H9 (cell line): ENCODE measurements at places on chromosomes 3 and 15. TPM values are rescaled to one million over a fixed set of nuclear protein-coding genes. Genes with fewer than 3 reads are reported as not detected.

GRCh38 chr3:32310336-32310735 is 71.9 kb downstream of the CMTM8 start:
- no peaks in the 10 kb centered on the region for H3K36me3 ChIP-seq
- no peak overlapping the region for H3K4me3 ChIP-seq
- peaks cover 8% of the 10 kb centered on the region; the same call in 1 of the 2 replicates for H3K4me1 ChIP-seq
- no peak for DNase-seq
- no peak overlapping the region for H3K27ac ChIP-seq

DNA sequence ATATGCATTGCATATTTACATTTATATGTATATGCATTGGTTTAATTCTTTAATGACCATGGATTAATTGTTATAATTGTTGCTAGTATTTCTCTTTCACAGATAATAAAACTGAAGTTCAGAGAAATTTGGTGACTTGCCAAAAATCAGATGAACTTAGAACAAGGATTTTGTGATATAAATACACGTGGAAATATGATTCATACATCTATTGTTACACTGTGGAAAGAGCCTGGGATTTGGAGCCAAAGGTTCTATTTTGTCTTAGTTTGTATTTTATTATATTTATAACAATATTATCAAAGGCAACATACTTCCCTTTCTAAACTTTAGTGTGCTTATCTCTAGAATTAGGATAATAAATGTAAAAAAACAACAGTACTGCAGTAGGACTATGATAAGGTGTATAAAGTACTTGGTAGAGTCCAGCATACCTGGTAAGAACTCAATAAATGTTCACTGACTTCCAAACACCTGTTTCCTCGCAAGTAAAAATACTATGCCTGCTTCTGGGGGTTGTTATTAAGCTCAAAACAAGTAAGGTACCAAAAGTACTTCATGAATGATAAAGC is 342.9 kb downstream of the THSD4 start:
- H3K27ac ChIP-seq, result no peak overlapping the region
- no peaks in the 10 kb centered on the region for H3K4me1 ChIP-seq
- no peaks in the 10 kb centered on the region for H3K27me3 ChIP-seq
- H3K36me3 ChIP-seq, result no peaks in the 10 kb centered on the region

DNA sequence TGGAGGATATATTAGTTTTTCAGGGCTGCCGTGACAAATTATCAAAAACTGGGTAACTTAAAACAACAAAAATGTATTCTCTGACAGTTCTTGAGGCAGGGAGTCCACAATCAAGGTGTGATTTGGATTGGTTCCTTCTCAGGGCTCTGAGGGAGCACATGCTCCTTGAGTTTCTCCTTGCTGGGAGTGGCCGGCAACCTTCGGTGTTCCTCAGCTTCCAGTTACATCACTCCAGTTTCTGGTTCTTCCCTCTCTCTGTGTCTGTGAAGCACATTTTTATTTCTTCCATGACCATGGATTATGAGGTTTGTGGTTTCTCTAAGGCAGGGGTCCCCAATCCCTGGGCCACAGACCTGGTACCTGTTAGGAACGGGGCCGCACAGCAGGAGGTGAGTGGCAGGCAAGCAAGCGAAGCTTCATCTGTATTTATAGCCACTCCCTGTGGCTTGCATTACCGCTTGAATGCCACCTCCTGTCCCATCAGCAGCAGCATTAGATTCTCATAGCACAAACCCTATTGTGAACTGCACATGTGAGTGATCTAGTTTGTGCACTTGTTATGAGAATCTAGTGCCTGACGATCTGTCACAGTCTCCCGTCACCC is 24.3 kb downstream of the LRRC28 start:
- no peaks in the 10 kb centered on the region for H3K4me1 ChIP-seq
- no peak overlapping the region for H3K4me3 ChIP-seq

DNA sequence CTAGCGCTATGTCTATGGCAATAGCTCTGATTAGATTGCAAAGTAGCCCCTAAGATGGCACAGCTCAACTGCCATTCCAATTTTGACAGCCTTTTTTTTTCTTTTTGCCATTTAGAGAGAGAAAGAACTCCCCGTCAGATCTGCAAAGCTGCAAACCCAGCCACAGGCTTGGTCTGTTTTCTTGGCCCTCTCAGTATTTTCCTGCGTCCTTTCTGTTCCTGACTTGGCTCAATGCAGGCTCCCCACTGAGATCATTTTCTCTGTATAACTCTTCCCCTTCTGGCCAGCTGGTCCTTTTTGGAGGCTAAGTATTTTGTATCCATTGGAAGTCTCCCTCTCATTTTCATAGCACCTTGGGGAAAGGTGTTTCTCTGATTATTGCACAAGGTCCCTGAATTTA is 386.7 kb downstream of the UNC13C start:
- H3K4me3 ChIP-seq, result no peak overlapping the region
- H3K4me1 ChIP-seq, result no peaks in the 10 kb centered on the region
- H3K36me3 ChIP-seq, result no peaks in the 10 kb centered on the region; the same call in 1 of the 2 replicates
- H3K27ac ChIP-seq, result no peak overlapping the region
- DNase-seq, result no peak

DNA sequence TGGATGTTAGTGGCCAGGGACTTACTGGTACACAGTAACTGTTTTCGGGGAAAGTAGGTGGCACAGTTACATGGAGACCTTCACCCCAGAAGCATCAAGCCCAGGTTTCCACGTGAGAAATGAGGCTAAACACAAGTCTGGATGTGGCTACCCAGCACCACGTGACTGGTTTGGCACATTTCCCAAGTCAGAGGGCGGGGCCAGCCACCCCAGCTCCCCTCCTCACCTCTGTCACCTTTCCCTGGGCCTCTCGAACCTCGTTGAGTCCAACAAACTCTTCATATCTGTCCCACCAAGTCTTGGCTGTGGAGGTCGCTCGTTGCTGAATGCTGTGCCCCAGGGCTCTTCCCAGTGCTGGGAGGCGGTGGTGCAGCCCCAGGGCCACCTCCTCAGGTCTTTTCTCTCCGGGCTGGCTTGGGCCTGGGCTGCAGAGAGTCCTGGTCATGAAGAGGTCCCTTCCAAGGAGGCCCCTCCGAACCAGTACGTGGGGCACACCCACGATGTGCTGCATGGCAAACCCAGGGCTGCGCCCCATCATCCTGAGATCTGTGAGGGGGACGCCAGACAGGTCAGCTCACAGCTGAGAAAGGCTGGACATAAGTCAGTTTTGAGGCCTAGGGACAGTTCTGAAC is 4.8 kb upstream of the PLXNB1 start:
- H3K27me3 ChIP-seq, result no peaks in the 10 kb centered on the region
- peak; percentile 20 for DNase-seq
- H3K27ac ChIP-seq, result no peak overlapping the region
- peaks cover 7% of the 10 kb centered on the region; the same call in 1 of the 2 replicates for H3K4me1 ChIP-seq

DNA sequence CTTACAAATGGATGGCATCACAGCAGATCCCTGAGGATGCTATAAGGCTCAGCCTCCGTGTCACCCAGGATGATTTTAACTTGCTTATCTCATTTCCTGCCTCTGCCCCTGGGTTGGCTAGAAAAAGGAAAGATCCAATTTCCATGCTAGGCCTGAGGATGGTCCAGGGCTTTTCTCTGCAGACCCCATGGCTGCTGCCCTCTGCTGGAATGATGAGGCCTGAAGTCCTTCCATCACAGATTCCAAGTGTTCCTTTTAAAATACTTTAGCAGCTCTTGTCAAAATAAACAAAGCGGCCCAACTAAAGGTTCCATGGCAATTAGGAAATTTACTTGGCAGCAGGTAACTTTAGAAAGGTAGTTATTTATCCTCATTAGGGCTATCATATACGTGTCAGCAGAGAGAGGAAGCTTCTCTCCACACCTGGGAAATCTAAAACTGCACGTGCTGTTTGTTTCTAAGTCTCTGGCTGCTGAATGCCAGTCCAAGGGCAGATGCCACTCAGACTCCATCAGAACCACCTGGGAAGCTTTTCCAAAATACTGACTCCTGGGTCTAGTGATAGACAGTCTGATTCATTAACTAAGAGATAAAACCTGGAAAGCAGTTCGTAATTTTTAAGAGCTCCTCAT is 401.9 kb upstream of the IL12A start:
- H3K27me3 ChIP-seq, result no peaks in the 10 kb centered on the region
- H3K36me3 ChIP-seq, result no peaks in the 10 kb centered on the region; the same call in 2 of the 3 replicates
- DNase-seq, result peak; percentile 73

GRCh38 chr3:119672776-119673175 is 4.4 kb downstream of the COX17 start:
- no peak overlapping the region for H3K27ac ChIP-seq
- no peaks in the 10 kb centered on the region for H3K27me3 ChIP-seq
- peaks cover 11% of the 10 kb centered on the region for H3K36me3 ChIP-seq
- no peaks in the 10 kb centered on the region for H3K4me1 ChIP-seq
- DNase-seq, result no peak

GRCh38 chr3:107861904-107862303 is 228.9 kb downstream of the CD47 start:
- H3K4me1 ChIP-seq, result no peaks in the 10 kb centered on the region
- no peaks in the 10 kb centered on the region for H3K27me3 ChIP-seq
- no peak overlapping the region for H3K4me3 ChIP-seq
- H3K27ac ChIP-seq, result no peak overlapping the region

DNA sequence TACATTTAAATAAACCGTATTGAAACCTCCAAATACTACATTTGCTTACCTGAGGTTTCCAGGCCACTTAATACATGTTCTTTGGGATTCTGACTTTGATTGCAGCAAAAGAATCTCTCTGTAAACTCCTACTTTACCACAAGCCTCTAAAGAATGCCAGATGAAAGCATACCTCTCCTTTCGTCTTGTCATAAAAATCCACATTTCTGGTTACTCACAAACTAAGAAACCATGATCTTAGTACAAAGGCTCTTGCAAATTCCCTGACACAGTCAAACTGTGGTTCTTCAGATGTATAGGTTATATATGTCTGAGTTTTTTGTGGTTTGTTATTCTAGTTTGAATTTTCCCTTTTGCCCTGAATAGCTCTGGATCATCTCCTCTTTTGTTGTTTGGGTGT is 188.4 kb downstream of the RAP2B start:
- peaks cover 6% of the 10 kb centered on the region for H3K4me1 ChIP-seq
- no peaks in the 10 kb centered on the region; the same call in 1 of the 2 replicates for H3K27me3 ChIP-seq
- peaks cover 1% of the 10 kb centered on the region; the same call in 1 of the 2 replicates for H3K36me3 ChIP-seq
- H3K4me3 ChIP-seq, result no peak overlapping the region

- no peaks in the 10 kb centered on the region for H3K4me1 ChIP-seq
- H3K4me3 ChIP-seq, result no peak overlapping the region
- DNase-seq, result no peak
- H3K27me3 ChIP-seq, result no peaks in the 10 kb centered on the region
These were observed 35.7 kb downstream of the SRP14 start for GRCh38 chr15:40003116-40003916.

DNA sequence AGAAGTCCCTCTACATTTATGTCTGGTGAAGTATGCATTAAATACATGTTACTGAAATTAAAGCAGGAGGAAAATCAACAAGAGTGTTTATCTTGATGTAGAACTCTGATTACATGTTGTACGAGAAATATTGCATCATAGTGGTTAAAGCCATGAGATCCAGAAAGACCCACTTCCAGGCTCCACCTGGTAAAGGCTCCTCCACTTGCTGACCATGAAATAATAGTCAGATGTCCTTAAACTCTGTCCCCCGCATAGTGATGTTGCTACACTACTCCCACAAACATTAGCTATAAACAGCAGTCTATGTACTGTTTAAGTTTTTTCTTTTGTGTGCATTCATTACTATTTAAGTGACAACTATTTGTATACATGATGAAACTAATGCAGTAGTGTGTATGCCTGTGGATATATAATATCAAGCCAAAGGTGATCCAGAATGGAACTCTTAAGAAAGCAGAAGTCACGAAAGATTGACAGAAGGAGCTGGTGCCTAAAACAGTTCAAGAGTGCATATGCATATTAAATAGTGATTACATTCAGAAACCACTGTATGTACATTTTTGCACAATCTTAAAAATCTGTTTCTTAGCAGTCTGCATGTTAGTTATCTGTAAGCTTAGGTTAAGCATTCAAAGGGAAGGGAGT is 264.4 kb upstream of the KCNMB2 start:
- no peak overlapping the region for H3K27ac ChIP-seq
- no peaks in the 10 kb centered on the region for H3K4me1 ChIP-seq
- no peaks in the 10 kb centered on the region for H3K27me3 ChIP-seq
- no peak overlapping the region for H3K4me3 ChIP-seq
- no peaks in the 10 kb centered on the region for H3K36me3 ChIP-seq

DNA sequence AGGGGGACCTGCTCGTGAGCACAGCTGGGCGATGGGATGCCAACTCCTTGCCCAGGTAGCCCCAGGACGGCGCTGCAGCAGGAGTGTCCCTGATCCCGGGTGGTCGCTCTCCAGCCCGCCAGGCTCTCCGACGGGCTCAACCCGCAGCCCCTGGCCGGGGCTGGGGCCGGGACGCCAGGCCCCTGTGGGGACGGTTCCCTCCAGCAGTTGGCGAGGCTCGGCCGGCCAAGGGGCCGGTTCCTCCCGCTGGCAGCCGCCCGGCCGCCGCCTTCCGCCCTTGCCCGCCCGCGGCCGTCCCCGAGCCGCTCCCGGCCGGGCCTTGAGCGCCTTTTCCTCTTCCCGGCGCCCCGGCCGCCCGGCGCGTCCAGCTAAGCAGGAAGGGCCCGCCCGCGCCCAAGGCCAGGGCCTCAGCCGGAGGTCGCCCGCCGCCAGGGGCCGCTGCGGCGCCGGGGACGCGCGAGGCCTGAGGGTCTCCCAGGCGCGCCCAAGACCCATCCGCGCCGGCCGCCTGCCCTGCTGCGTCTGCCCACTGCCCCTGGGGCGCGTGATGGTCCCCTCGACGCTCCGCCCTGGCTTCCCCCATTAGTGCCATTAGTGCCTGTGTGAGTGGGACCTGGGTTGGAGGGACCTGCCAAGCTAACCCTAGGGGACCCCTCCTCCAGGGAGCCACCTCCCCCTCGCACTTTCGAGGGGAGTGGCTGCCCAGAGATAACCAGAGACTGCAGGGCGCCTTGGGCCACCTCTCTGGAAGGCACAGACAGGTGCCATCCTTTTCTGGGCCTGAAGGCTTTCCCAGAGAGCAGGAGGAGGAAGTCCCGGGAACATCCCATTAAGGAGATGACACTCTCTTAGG is 106.4 kb downstream of the FBLN2 start:
- H3K27me3 ChIP-seq, result peaks cover 12% of the 10 kb centered on the region; the same call in 1 of the 2 replicates
- H3K36me3 ChIP-seq, result no peaks in the 10 kb centered on the region
- no peak overlapping the region for H3K4me3 ChIP-seq
- no peak overlapping the region for H3K27ac ChIP-seq
- no peaks in the 10 kb centered on the region for H3K4me1 ChIP-seq
- peak; percentile 74 for DNase-seq

- no peak overlapping the region for H3K4me3 ChIP-seq
- H3K27ac ChIP-seq, result no peak overlapping the region
- DNase-seq, result no peak
- no peaks in the 10 kb centered on the region for H3K4me1 ChIP-seq
- no peaks in the 10 kb centered on the region for H3K36me3 ChIP-seq
These were observed 3.8 kb downstream of the PSTPIP1 start for GRCh38 chr15:76998663-76999285.

Gene ETFA
- total RNA-seq, result 94.2 and 109 TPM in 2 replicates

Gene FBXO40
- total RNA-seq, result 0.04 and 0.15 TPM in 2 replicates

Gene SAXO2
- 2.6 and 3.1 TPM in 2 replicates for total RNA-seq
